Cerebellum (tissue), 4 donors: ENCODE measurements at places on chromosomes 2 and 18. TPM values are rescaled to one million over a fixed set of nuclear protein-coding genes. Genes with fewer than 3 reads are reported as not detected.
A peak's percentile ranks its signal among the peaks of the same experiment; 100 is the strongest.

DNA sequence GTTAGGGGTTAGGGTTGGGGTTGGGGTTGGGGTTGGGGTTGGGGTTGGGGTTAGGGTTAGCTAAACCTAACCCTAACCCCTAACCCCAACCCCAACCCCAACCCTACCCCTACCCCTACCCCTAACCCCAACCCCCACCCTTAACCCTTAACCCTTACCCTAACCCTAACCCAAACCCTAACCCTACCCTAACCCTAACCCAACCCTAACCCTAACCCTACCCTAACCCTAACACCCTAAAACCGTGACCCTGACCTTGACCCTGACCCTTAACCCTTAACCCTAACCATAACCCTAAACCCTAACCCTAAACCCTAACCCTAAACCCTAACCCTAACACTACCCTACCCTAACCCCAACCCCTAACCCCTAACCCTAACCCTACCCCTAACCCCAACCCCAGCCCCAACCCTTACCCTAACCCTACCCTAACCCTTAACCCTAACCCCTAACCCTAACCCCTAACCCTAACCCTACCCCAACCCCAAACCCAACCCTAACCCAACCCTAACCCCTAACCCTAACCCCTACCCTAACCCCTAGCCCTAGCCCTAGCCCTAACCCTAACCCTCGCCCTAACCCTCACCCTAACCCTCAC is 24.1 kb upstream of the RABL2A start:
- DNase-seq, result no peak

- no peak for DNase-seq
These were observed 375.0 kb downstream of the LRRTM4 start for GRCh38 chr2:77147153-77147552.

DNA sequence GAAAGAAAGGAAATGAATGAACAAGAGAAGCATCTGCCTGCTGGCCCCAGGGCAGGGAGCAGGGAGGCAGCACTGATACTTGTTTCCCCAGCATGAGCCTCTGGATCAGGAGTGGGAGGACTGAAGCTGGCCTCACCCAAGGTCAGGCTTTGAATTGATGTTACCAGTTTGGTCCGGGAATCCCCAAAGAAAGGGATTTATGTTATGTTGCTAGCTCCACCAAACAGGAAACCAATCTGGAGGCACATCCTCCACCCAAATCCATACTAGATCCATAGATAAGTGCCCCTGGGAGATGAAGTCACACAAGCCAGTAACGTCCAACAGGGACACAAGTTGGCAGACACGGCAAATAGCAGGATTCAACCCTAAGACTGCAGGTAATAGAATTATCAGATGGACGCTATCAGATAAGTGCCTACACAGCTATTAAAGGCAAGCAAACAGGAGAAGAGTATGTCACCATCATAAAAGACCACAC is 85.9 kb downstream of the MTCL1 start:
- DNase-seq, result no peak

- no peak for DNase-seq
These were observed 62.9 kb upstream of the CDKL4 start for GRCh38 chr2:39306626-39307025.

The IAH1 gene
- 38.7 TPM for total RNA-seq

The TEX44 gene
- not detected for total RNA-seq

The ANKRD62 gene
- 0.18 TPM for total RNA-seq

GRCh38 chr2:30095402-30095801 is 51.4 kb upstream of the YPEL5 start:
- DNase-seq, result no peak

The TMEM247 gene
- total RNA-seq, result not detected

The NAB1 gene
- 85.8 TPM for total RNA-seq

The ZNF396 gene
- total RNA-seq, result 3.8 TPM

GRCh38 chr2:49306925-49307324 is 152.6 kb upstream of the FSHR start:
- no peak for DNase-seq

DNA sequence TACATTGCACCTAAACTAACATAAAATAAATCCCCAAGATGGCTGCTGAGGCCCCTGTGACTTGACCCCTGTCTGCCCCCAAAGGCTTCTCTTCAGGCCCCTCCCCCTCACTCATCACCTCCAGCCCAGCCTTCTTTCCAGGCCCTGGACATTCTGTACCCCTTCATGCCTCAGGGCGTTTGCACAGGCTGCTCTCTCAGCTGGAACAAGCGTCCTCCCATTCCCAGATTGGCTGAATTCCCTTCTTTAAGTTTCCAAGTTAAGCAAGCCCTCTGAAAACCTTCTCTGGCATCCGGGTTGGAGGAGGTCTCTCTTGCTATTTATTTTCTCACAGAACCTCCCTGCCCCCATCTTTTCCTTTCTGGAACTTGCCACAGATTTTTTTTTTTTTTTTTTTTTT is 165.2 kb upstream of the BCL2L11 start:
- DNase-seq, result no peak

The DSC3 gene
- 0.36 TPM for total RNA-seq

GRCh38 chr2:10427618-10427949 is 20.5 kb downstream of the ODC1 start:
- DNase-seq, result no peak

The ATP6V1C2 gene
- 1.5 TPM for total RNA-seq

DNA sequence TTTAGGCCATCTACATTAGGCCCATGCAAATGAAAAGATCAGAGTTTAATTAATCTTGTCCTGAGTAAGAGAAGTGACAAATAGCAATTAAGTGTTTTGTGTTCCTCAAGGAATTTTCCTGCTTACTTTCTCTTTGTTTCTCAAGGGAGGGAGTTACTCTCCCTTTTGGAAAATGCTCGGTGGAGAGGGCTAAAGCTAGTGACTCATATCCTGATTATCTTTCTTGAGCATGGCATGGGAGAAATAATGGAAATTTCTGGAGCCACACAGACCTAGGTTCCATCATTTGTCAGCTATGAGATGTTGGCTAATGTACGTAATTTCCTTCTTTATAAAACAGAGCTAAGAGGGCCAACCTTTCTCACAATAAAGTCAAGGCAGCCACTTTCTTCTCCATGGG is 177.1 kb downstream of the ETAA1 start:
- no peak for DNase-seq

The C1GALT1C1L gene
- 0.27 TPM for total RNA-seq

DNA sequence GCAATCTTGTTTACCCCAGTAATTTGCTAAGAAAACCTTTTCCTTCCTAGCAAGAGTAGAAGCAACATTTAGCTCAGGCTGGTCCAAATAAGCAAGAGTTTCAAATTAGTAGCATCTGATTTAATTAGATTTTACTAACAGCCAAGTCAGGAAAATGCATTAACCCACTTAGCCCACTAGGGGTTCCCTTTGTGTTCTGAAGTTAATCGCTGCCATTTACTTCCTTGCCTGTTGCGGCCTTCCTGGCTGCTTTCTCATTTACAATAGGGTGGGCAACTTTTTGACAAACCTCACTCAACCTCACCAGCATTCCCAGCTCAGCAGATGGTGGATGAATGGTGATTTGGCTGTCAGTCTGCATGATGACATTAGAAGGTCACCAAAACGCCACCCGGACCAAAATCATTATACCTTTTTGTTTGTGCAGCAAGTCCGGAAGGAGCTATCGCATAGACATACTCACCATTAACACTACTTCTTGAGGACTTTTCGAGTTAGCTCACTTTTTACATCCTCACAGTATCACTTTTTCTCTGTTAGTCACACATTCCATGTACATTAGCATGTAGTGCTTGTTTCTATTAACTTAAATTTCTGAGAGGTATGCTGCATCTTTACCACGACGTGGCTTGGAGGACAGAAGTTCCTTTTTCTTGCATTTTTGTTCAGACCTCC is 101.5 kb upstream of the SETBP1 start:
- no peak for DNase-seq

- no peak for DNase-seq
These were observed 37.8 kb upstream of the CCDC195 start for GRCh38 chr2:224753743-224754540.

DNA sequence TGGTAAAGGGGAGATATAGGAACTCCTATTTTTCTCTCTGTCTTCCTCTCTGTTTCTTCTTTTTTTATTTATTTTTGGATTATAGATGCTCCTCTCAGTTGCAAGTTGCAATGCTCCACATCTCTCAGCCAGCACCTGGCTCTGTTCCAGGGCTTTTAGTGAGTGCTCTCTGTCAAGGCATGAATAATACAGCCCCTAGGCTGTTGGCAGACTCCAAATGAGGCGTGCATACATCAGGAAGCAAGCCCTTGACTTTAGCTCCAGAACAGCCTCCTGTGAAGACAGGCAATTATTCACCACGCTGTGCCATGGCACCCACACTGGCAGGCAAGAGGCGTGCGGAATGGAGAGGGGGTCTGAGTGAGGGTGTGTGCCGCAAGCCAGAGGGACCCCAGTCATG is 228.1 kb upstream of the PXDN start:
- peak; percentile 56 for DNase-seq

The SULT1C4 gene
- total RNA-seq, result 20.7 TPM

The DOCK10 gene
- total RNA-seq, result 53.0 TPM

- no peak for DNase-seq
These were observed 24.2 kb downstream of the RHBDD1 start for GRCh38 chr2:226860087-226860486.

- DNase-seq, result no peak
These were observed 34.7 kb downstream of the EHBP1 start for GRCh38 chr2:62740221-62740620.

The TWIST2 gene
- 1.3 TPM for total RNA-seq

DNA sequence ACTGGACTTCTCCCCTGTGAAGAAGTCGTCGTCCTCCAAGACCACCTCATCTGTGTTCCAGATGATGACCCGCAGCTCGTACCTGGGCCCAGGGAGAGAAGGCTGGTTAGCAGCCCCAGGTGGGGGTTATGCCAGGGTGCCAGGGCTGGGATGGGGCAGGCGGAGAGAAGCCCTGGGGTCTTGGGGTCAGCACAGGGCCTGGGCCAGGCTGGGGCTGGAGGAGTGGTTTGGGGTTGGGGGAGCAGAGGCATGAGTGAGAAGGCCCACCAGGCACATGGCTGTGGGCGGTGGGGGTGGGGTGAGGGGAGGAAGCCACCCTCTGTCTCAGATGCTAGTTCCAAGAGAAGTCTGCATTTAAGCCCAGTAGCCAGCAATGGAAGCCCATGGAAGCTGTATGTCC is 15.8 kb downstream of the OTOF start:
- DNase-seq, result no peak

DNA sequence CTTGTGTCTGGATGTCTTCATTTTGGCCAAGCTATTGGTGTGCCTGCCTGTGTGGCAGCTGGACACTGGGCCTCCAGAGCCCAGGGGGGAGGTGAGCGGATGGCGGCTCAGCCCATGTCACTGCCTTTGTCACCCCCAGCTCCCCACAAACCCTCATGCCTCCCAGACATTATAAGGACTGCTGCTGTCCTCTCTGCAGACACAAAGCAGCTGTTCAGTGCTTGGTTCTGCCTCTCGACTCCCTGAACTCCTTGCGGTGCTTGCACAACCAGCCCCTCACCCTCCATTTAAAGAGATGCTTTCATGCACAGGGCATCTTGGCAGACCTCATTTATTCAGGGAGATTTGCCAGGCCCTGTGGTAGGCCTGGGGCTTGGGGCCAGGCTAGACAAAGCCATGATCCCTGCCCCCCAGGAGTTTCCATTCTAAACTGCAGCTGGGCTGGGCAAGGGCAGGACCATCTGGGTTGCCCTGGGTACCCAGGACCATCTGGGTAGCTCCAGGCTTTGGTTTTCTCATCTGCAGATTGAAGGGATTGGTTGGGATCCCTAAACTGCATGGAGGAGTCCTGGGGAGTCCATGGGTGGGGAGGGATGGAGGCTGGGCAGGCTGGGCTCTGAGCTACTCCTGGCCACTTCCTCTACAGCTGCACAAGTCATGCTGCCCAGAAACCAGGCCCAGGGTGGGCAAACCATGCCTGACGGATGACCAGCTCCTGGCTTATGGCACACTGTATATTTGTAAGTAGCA is 168.5 kb downstream of the CELF4 start:
- DNase-seq, result no peak

DNA sequence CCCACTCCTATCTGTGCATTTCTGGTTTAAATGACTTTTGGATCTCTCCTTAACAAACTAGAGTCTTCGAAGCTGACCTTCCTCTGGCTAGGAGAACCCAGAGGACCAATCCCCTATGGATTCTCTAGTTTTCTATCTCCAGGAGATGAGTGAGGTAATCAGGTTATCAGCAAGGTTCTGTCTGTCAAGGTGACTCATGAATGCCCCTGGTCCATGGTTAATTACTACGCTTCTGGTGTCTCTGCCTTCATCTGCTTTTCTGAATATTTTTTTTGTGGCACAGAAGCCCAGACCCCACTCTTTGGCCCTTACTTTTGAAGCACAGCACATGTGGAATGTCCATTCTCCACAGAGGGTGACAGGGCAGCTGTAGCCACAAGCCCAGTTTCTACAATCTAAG is 897.9 kb upstream of the KLHL29 start:
- DNase-seq, result no peak

GRCh38 chr18:70377317-70377799 is 88.5 kb downstream of the SOCS6 start:
- no peak for DNase-seq

The COA5 gene
- 45.7 TPM for total RNA-seq

The INHA gene
- 0.54 TPM for total RNA-seq

The IL18RAP gene
- not detected for total RNA-seq

DNA sequence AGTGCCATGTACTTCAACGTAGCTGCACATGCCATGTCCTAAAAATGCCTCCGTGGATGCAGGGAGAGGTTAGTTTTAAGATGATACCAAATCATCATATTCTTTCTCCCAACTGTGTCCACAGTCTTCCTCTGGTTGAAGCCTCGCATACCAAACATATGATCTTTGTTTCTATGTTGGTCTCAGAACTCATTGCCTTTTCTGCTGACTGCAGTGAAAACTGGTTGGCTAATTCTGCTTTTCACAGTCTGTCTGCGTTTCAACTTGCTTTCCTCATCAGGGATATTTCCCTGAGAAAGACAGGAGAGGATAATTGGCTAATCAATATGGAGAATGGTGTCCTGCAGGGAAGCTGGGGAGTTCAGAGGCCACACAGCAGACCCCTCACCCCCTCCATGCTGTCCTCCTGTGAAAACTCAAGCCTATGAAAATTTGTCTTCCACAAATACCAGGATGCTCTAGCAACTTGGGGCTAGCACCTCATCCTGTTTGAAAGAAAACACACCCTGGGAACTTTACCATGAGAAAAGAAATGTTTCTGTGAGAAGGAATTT is 192.2 kb upstream of the PXDN start:
- DNase-seq, result no peak

GRCh38 chr2:36163520-36164254 is 191.9 kb upstream of the CRIM1 start:
- DNase-seq, result no peak

The RNF144A gene
- 53.9 TPM for total RNA-seq

The MEP1B gene
- 0.54 TPM for total RNA-seq

The ZBTB7C gene
- total RNA-seq, result 3.9 TPM

- no peak for DNase-seq
These were observed 22.7 kb upstream of the ZBTB14 start for GRCh38 chr18:5318061-5318700.

- DNase-seq, result no peak
These were observed 149.3 kb downstream of the CABLES1 start for GRCh38 chr18:23284629-23285028.

GRCh38 chr18:41038071-41038470 is 917.0 kb upstream of the PIK3C3 start:
- DNase-seq, result no peak

- no peak for DNase-seq
These were observed 29.1 kb downstream of the CIB4 start for GRCh38 chr2:26612034-26612433.

The SFT2D3 gene
- total RNA-seq, result 7.6 TPM

GRCh38 chr18:8049147-8049546 is 482.0 kb downstream of the PTPRM start:
- DNase-seq, result no peak
